ENCODE measurements at places on chromosomes 13 and 19.

GRCh38 chr19:14545716-14546082, 16.3 kb downstream of the TECR start:
- DNase-seq, result no peak

GRCh38 chr19:30445385-30445784, 73.2 kb downstream of the ZNF536 start:
- DNase-seq, result no peak

GRCh38 chr13:98483601-98484288, 93.2 kb downstream of the STK24 start:
- no peak for DNase-seq

GRCh38 chr13:25762795-25763377, 288.9 kb downstream of the SHISA2 start:
- DNase-seq, result no peak

DNA sequence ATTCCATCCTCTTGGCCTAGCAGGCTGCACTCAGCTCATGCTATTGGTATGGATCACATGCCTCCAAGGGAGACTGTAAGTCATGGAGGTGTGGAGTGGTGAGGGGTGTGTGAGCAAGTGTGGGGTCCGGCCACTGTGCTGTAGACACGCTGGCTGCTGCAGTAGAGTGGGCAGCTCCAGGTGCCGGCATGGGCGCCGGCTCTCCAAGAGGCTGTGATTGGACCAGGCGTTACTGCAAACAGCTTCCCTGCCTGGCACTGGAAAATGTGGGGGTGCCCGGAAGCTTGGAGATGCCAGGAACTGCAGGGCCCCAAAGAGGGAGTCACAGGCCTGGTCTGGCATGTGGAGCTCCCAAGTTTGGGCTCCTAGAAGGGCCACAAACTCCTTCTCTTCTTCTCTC, 245.7 kb downstream of the GPC6 start:
- no peak for DNase-seq

DNA sequence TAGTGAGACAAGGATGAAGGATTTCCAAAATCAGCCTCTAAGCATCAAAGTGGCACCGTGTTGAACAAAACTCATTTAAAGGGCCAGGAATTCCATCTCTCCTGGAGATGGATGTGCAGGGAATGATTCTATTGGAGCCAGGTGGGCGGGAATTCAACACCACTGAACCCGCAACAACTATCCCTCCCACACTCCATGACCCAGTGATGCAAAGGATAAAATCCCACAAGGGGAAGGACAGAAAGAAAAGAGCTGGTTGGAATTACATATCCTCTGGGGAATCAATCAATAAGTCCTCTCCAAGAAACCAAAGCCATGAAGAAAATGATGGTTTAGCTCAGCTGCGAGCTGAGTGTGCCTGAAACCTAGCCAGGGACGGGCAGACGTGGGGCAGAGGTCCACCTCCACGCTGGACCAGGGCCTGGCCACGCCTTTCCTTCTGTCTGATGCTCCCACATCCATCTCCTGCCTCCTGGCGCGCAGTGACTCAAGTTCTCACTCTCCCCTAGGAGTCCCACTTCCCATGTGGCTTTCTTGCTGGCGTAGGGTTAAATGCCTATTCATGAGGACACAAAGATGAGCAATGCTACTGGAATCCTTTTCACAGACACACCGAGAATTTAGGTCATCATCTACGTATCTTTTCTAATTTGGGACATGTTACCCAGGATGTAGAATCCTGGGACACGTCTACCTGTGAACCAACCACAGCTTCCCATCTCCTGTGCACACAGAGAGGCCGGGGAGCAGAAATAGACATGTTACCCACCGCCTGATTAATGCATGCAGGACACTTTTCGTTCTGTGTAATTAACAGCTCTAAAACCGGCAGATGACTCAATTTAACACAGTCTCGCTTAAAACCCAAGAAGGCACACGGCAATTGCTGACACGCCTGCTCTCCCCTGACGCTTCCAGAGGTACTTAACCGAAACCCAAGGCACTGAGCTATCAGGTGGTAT, 48.6 kb downstream of the PEPD start:
- DNase-seq, result no peak

DNA sequence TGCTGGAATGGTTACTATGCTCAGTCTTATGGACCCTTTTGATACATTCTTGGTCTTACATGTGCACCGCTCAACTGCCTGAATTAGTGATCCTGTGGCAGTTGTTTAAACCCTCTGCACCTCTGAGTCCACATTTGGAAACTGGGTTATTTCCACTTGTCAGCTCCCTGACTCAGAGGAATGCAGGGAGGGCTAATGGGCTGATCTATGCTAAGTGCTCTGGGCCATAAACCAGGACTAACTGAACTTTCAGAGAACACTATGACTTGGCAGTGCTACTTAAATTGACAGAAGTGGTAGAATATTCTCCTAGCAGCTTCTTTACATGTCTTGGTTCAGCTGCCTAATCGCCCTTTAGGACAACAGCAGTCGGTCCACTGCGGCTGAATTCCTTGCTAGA, 26.8 kb upstream of the MED4 start:
- no peak for DNase-seq

GRCh38 chr13:29501674-29502073, 93.8 kb downstream of the SLC7A1 start:
- no peak for DNase-seq

DNA sequence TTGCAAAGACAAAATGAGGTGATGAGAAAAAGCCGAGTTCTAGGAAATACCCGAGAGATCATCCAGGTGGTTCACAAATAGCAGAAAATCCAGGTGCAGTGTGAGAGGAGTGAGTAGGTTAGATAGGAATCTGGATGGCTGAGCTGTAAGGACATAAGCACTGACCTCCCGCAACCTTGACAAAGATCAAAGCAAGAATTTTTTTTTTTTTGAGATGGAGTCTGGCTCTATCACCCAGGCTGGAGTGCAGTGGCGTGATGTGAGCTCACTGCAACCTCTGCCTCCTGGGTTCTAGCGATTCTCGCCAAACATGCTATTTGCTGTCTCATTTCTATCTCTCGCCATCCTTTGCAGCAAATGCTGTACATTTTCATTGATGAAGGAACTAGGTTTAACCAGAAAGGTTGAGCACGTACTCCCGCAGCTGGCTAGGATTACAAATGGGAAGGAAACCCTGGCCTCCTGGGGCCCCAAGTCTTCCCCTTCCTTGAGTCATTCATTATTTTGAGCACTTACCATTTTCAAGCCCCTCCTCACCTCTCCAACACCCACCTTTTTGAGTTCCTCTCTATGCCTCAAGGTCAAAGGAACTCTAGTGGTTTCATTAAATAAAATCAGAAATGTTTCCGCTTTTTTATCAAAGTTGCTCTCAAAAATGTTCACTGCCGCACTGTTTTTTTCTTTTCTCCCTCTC, 38.8 kb downstream of the NLRP12 start:
- DNase-seq, result no peak

Measured in stimulated activated naive CD4-positive, alpha-beta T cell treated with Interleukin-2 at 50 U/mL for 16 hours (primary cell).